Heart right ventricle (tissue), 16 donors: ENCODE measurements at places on chromosomes 16 and 17. TPM values are rescaled to one million over a fixed set of nuclear protein-coding genes. Genes with fewer than 3 reads are reported as not detected.
A peak's percentile ranks its signal among the peaks of the same experiment; 100 is the strongest.

DNA sequence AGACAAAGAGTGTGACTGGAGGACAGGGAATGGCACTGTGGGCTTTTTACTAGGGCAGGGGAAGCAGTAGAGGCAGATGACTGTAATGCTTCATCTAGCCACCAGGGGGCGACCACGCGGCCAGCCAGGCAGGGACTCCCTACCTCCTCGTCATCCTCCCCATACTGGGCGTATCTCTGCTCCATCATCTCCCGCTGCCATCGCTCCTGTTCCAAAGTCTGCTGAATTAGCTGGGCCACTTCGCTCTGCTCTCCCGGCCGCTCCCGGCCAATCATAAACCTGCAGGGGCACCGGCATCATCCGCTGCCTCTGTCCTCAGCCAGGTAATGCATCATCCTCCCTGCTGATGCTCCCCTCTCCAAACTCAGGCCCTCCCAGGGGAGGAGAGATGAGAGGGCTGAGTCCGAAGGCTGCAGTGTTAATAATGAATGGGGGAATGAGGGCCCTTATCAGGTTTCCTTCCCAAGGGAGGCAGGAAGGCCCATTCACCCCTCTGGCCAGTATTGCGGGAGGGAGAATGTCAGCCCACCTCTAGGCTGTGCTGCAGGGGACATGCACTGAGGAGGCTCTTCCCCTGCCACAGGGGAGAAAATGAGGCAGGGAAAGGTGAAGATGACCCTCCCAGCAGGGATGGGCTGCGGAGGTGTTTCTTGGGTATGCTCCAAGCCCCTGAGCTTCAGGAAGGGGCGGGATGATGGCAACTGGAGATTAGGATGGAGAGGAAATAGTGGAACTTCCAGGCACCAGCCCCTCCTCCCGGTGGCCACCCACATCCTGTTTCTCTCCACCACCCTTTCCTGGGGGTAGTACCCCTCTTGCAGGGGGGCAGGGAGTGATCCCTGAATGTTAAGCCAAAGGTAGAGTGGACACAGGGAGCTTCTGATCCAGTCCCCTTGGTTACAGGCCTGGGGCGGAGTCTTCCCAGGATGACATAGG is 10.3 kb upstream of the SAMD14 start:
- no peaks in the 10 kb centered on the region for H3K27me3 ChIP-seq
- H3K36me3 ChIP-seq = peaks cover 18% of the 10 kb centered on the region
- H3K4me1 ChIP-seq = peaks cover 43% of the 10 kb centered on the region
- peak overlapping the region; percentile 81 for H3K27ac ChIP-seq
- no peak overlapping the region for H3K4me3 ChIP-seq

GRCh38 chr16:68869492-68870088 is 26.3 kb downstream of the TANGO6 start:
- no peaks in the 10 kb centered on the region for H3K27me3 ChIP-seq
- no peak for DNase-seq
- peaks cover 3% of the 10 kb centered on the region for H3K36me3 ChIP-seq

The MSI2 gene
- 27.1 TPM for polyA plus RNA-seq

- H3K27me3 ChIP-seq = no peaks in the 10 kb centered on the region
- H3K4me3 ChIP-seq = peak overlapping the region; percentile 96
- H3K4me1 ChIP-seq = peaks cover 53% of the 10 kb centered on the region
- no peaks in the 10 kb centered on the region for H3K36me3 ChIP-seq
- DNase-seq = peak; percentile 40
Measured at GRCh38 chr16:590188-590814, 435 bp downstream of the RAB40C start.
